ENCODE measurements at places on chromosomes 2 and 18. TPM values are rescaled to one million over a fixed set of nuclear protein-coding genes. Genes with fewer than 3 reads are reported as not detected.
A peak's percentile ranks its signal among the peaks of the same experiment; 100 is the strongest.

DNA sequence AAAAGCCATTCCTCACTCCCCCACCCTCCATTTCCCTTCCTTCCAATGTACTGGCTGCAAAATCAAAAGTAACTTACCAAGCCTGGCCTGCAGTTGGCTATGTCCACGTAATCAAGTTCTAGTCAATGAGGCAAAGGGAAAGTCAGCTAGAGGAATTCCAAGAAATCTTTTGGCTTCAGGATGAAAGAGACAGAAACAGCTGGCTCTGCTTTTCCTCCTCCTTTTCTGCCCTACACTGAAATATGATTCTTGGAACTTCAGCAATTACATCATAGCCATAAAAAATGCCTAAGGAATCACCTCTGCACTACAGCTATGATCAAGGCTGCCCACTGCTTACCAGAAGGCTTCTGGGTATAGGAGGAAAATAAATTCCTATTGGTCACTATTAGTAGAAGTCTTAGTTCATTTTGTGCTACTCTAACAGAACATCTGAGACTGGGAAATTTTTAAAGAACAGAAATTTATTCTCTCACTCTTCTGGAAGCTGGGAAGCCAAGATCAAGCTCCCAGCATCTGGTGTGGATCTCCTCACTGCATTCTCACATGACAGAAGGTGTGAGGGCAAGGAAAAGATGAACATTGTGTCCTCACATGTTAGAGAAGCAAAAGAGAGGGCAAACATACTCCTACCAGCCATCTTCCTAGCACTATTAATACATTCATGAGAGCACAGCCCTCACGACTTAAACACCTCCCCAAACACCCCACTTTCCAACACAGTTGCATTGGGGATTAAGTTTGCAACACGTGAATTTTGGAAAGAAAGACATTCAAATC lies 219.9 kb downstream of the TMX3 start:
- H3K4me1 ChIP-seq = peaks cover 3% of the 10 kb centered on the region
- H3K27me3 ChIP-seq = no peaks in the 10 kb centered on the region
- H3K36me3 ChIP-seq = no peaks in the 10 kb centered on the region
- no peak overlapping the region for H3K4me3 ChIP-seq

GRCh38 chr2:15733867-15734673 lies 142.4 kb downstream of the DDX1 start:
- H3K4me3 ChIP-seq = no peak overlapping the region
- peak; percentile 35 for DNase-seq
- no peak overlapping the region for H3K27ac ChIP-seq
- H3K4me1 ChIP-seq = peaks cover 10% of the 10 kb centered on the region
- H3K36me3 ChIP-seq = no peaks in the 10 kb centered on the region
- no peaks in the 10 kb centered on the region for H3K27me3 ChIP-seq

SP140 gene
- total RNA-seq = 6.7 TPM

ANKRD62 gene
- 0.09 TPM for total RNA-seq

GRCh38 chr2:176097820-176098365 lies 1.7 kb upstream of the HOXD12 start:
- H3K27me3 ChIP-seq = peaks cover 98% of the 10 kb centered on the region
- H3K36me3 ChIP-seq = no peaks in the 10 kb centered on the region
- H3K4me3 ChIP-seq = no peak overlapping the region
- H3K4me1 ChIP-seq = peaks cover 22% of the 10 kb centered on the region

- H3K27ac ChIP-seq = no peak overlapping the region
- H3K36me3 ChIP-seq = peaks cover 5% of the 10 kb centered on the region
- no peak for DNase-seq
- H3K27me3 ChIP-seq = no peaks in the 10 kb centered on the region
- no peaks in the 10 kb centered on the region for H3K4me1 ChIP-seq
- H3K4me3 ChIP-seq = no peak overlapping the region
Observed at GRCh38 chr2:53852532-53852931, 7.2 kb downstream of the GPR75 start.

EPC2 gene
- 29.6 TPM for total RNA-seq

- DNase-seq = no peak
- no peaks in the 10 kb centered on the region for H3K36me3 ChIP-seq
- H3K27me3 ChIP-seq = no peaks in the 10 kb centered on the region
- H3K4me3 ChIP-seq = no peak overlapping the region
- H3K4me1 ChIP-seq = no peaks in the 10 kb centered on the region
Observed at GRCh38 chr2:95390881-95391321, 11.6 kb upstream of the FAHD2A start.

TMEM247 gene
- not detected for total RNA-seq

GRCh38 chr2:49129034-49129433 lies 25.3 kb downstream of the FSHR start:
- H3K27ac ChIP-seq = no peak overlapping the region
- DNase-seq = no peak
- H3K27me3 ChIP-seq = no peaks in the 10 kb centered on the region
- no peak overlapping the region for H3K4me3 ChIP-seq
- no peaks in the 10 kb centered on the region for H3K4me1 ChIP-seq

NEU2 gene
- total RNA-seq = not detected

DNA sequence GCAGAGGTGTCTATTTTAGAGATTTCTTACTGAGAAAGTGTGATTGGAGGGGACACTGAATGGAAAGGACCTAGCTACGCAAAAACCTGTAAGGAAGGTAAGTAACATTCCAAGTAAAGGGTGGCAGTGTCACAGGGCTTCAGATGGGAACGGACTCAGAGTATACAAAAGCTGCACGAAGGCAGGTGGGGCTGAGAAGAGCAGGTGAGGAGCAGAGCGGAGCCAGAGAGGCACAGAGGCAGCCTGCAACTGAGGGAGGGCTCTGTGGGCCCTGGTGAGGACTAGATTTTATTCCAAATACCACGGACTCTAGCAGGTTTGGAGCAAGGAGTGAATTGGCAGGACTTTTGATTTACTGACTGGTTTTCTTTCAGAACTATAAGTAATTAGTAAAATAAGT lies 331.3 kb upstream of the PKDCC start:
- no peak overlapping the region for H3K27ac ChIP-seq
- no peak for DNase-seq
- H3K36me3 ChIP-seq = no peaks in the 10 kb centered on the region
- no peaks in the 10 kb centered on the region for H3K27me3 ChIP-seq
- H3K4me1 ChIP-seq = no peaks in the 10 kb centered on the region

GRCh38 chr2:234823877-234824376 lies 127.9 kb upstream of the SH3BP4 start:
- no peaks in the 10 kb centered on the region for H3K36me3 ChIP-seq
- no peaks in the 10 kb centered on the region for H3K27me3 ChIP-seq
- peak; percentile 97 for DNase-seq
- peaks cover 12% of the 10 kb centered on the region for H3K4me1 ChIP-seq
- H3K4me3 ChIP-seq = no peak overlapping the region

- no peak overlapping the region for H3K4me3 ChIP-seq
- no peaks in the 10 kb centered on the region for H3K27me3 ChIP-seq
- peaks cover 9% of the 10 kb centered on the region for H3K4me1 ChIP-seq
- H3K27ac ChIP-seq = no peak overlapping the region
- DNase-seq = no peak
Observed at GRCh38 chr2:10919771-10920621, 8.3 kb downstream of the KCNF1 start.

C2orf76 gene
- total RNA-seq = 9.1 TPM

DNA sequence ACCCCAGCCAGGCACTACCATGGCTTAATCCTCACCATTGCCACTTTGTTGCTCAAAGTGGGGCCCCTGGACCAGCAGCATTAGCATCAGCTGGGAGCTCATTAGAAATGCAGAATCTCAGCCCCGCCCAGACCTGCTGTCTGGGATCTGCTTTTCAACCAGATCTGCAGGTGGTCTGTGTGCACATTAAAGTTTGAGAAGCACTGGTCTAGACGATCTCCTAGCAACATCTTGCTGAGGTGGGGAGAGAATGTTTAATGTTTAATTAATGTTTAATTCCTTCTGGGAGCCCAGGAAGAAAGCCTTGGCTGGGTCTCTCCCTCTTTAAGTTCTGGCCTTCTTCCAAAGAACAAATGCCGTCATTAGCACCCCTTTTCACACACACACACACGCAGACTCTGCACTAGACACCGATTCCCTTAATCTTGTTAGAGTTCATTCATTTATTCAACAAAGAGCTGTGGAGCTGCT lies 53.7 kb downstream of the EDAR start:
- H3K4me1 ChIP-seq = peaks cover 58% of the 10 kb centered on the region
- H3K36me3 ChIP-seq = no peaks in the 10 kb centered on the region
- H3K27ac ChIP-seq = no peak overlapping the region
- no peaks in the 10 kb centered on the region for H3K27me3 ChIP-seq
- H3K4me3 ChIP-seq = no peak overlapping the region

CCDC85A gene
- total RNA-seq = 10.5 TPM

ASNSD1 gene
- 28.0 TPM for total RNA-seq

GRCh38 chr2:204407204-204408014 lies 137.9 kb upstream of the PARD3B start:
- no peaks in the 10 kb centered on the region for H3K27me3 ChIP-seq
- no peak overlapping the region for H3K27ac ChIP-seq
- no peaks in the 10 kb centered on the region for H3K36me3 ChIP-seq
- no peak overlapping the region for H3K4me3 ChIP-seq
- no peak for DNase-seq

TXNDC2 gene
- 0.12 TPM for total RNA-seq

- H3K4me1 ChIP-seq = no peaks in the 10 kb centered on the region
- H3K4me3 ChIP-seq = no peak overlapping the region
- H3K27me3 ChIP-seq = no peaks in the 10 kb centered on the region
Observed at GRCh38 chr2:201280191-201281040, 20.1 kb downstream of the CASP8 start.

DNA sequence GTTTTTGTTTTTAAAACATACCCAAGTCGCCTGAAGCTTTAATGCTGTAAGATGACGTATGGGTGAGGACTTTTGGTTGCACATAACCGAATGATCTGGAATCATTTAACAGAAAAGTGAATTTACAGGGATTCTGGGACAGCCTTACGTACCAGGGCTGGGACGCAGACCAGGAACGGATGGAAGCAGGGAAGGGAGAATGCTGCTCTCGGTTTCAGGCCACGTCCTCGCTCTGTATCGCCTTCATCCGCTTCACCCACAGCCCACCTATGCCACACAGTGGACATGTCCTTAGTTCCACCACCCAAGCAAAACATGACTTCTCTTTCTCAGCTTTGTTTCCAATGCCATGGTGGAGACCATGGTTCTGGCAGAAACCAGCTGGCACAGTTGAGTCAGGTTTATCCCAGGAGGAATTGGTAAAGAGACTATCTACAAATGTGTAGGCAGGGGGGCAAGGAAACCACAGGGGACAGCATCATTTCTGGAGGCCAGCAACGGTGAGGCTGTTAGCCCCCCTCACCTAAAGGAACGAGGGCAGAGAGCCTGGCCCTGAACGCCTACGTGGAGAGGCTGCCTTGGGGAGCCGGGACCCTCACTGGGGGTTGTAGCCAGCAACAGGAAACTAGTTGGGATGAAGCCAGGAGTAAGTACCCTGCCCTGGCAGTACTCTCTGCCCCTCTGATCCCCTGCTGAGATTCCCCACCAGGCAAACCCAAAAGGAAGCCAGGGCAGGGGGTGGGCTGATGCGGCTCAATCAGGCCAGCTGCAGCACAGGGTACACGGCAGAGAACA lies 132.5 kb downstream of the NDUFA10 start:
- DNase-seq = no peak
- no peaks in the 10 kb centered on the region for H3K4me1 ChIP-seq
- H3K4me3 ChIP-seq = no peak overlapping the region
- no peaks in the 10 kb centered on the region for H3K27me3 ChIP-seq

- peak; percentile 57 for DNase-seq
- no peak overlapping the region for H3K4me3 ChIP-seq
- no peaks in the 10 kb centered on the region for H3K27me3 ChIP-seq
- no peak overlapping the region for H3K27ac ChIP-seq
- H3K36me3 ChIP-seq = no peaks in the 10 kb centered on the region
Observed at GRCh38 chr2:239533569-239534316, 132.9 kb upstream of the HDAC4 start.

DNA sequence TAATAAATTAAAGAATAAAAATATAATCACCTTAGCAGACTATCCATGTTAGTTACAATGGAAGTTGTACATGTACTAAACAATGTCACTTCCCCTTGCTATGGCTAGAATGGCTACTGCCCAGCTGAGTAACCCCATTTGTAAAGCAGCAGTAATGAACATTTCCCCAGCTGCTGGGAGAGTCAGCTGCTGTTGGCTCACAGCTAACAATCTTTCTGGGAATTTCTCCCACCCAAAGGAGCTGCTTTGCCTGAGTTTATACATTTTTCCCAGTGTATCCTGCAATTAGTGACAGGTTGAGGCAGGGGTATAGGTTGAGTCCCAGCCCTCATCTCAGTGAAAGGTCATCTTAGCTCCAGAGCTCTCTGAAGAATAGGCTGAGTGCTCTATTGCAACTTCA lies 665.6 kb upstream of the KLHL29 start:
- H3K27ac ChIP-seq = no peak overlapping the region
- H3K36me3 ChIP-seq = no peaks in the 10 kb centered on the region
- no peaks in the 10 kb centered on the region for H3K4me1 ChIP-seq
- H3K4me3 ChIP-seq = no peak overlapping the region

DNA sequence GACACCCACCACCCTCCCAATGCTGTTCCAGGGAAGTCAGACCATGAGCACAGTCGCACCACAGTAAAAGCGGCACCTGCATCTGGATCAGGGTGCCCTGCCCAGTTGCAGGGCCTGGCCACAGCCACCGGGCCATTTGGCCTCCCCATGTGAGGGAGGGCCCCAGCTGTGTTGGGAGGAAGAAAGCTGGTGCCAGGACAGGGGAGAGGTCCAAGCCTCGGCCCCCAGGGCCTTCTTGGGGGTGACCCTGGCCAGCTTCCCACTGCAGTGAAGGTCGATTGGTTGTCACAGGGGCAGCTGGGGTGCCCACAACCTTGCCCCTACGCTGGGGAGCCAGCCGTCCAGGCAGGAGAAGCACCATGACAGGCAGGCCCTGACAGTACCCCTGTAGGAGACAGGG lies 183.2 kb upstream of the RAB6C start:
- peaks cover 3% of the 10 kb centered on the region for H3K4me1 ChIP-seq
- H3K27me3 ChIP-seq = no peaks in the 10 kb centered on the region
- no peak overlapping the region for H3K27ac ChIP-seq
- no peaks in the 10 kb centered on the region for H3K36me3 ChIP-seq
- no peak overlapping the region for H3K4me3 ChIP-seq

DNA sequence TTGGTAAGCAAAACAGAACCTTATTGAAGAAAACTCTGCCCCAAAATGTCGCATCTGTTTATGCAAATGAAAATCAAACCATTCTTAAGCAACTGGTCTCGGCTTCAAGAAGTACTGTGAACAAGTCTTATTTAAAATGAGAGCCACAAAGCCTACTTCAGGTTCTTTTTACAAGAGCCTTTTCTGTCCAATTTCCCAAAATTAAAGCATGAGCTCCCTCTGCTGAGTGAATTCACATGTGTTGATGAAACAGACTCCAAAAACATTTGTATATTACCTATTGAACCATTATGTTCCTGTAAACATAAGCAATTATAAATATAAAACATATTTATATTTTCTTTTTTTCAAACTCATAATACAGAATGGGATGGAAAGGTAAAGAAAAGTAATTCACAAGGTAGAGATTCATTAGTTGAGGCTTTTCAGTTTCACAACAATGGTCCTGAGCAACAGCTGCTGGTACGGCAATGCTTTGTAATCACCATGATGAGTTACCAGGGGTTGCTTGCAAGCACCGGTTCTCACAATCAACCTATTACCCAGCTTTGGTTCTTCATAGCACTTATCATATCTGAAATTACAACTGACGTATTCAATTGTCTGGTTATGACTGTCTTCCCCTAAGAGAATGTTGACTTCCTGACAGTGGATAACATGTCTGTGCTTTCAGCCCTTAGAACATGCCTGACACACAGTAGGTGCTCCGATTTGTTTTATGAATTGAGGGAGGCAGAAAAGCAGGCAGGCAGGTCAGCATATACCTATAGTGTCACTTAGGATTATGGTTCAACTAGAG lies 108.4 kb upstream of the BZW1 start:
- peak; percentile 91 for DNase-seq
- H3K27me3 ChIP-seq = no peaks in the 10 kb centered on the region
- no peaks in the 10 kb centered on the region for H3K36me3 ChIP-seq
- H3K27ac ChIP-seq = no peak overlapping the region
- no peaks in the 10 kb centered on the region for H3K4me1 ChIP-seq
- H3K4me3 ChIP-seq = no peak overlapping the region

BOK gene
- total RNA-seq = 44.3 TPM

SLC5A7 gene
- 0.48 TPM for total RNA-seq

Measured in lung (tissue), 17 donors.